ENCODE measurements at places on chromosomes 5 and 9. TPM values are rescaled to one million over a fixed set of nuclear protein-coding genes. Genes with fewer than 3 reads are reported as not detected.

The KIF12 gene
- 1.5 TPM for total RNA-seq

The STPG3 gene
- not detected for total RNA-seq

The DHFR gene
- total RNA-seq, result 39.6 TPM

The WDR38 gene
- not detected for total RNA-seq

The OTP gene
- not detected for total RNA-seq

The GDNF gene
- not detected for total RNA-seq

The CPLANE1 gene
- total RNA-seq, result 68.2 TPM

The SLC22A4 gene
- total RNA-seq, result 1.7 TPM

The PCDHA12 gene
- total RNA-seq, result 1.3 TPM

The SNX30 gene
- total RNA-seq, result 9.6 TPM

The GOLGA1 gene
- total RNA-seq, result 14.9 TPM

The SPINK6 gene
- total RNA-seq, result not detected

The RAB3C gene
- 0.59 TPM for total RNA-seq

The ANKRD33B gene
- 7.2 TPM for total RNA-seq

The SPOCK1 gene
- 53.2 TPM for total RNA-seq

The IFNA2 gene
- not detected for total RNA-seq

The IFNA10 gene
- total RNA-seq, result not detected

The NUP155 gene
- 54.6 TPM for total RNA-seq

The TAF11L5 gene
- total RNA-seq, result not detected

The ADAMTS12 gene
- 0.51 TPM for total RNA-seq

The ADAMTS2 gene
- total RNA-seq, result 4.1 TPM

The PCDHGA8 gene
- total RNA-seq, result 9.0 TPM

The GFI1B gene
- not detected for total RNA-seq

The PRR16 gene
- total RNA-seq, result 19.7 TPM

The MAP1B gene
- total RNA-seq, result 135 TPM

The CCDC192 gene
- total RNA-seq, result 1.3 TPM

The PCDHB9 gene
- 4.2 TPM for total RNA-seq

The SPATA31C1 gene
- 0.21 TPM for total RNA-seq

The CDX1 gene
- total RNA-seq, result 0.77 TPM

The CYLC2 gene
- not detected for total RNA-seq

The CDO1 gene
- 33.9 TPM for total RNA-seq
